ENCODE measurements at places on chromosomes 1 and 21.

GRCh38 chr21:44702111-44702972 lies 5.4 kb downstream of the KRTAP10-12 start:
- no peak for DNase-seq

DNA sequence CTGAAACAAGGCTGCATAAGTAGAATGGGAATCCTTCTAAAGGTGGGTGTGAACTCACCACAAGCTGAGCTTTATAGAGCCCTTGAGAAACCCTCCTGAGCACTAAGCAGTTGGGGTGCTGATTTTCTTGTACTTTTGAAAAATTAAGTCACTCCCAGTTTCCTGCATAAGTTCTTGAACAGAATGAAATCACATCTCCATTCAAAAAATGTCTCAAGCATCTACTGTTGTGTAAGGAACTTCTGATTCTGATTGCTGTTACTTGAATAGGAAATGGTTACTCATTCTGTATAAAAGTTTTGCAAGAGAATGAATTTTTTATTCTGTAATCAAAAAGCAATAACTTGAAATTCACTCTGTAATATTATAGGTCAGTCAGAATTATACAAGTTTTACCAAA lies 50.8 kb upstream of the WNT2B start:
- no peak for DNase-seq

DNA sequence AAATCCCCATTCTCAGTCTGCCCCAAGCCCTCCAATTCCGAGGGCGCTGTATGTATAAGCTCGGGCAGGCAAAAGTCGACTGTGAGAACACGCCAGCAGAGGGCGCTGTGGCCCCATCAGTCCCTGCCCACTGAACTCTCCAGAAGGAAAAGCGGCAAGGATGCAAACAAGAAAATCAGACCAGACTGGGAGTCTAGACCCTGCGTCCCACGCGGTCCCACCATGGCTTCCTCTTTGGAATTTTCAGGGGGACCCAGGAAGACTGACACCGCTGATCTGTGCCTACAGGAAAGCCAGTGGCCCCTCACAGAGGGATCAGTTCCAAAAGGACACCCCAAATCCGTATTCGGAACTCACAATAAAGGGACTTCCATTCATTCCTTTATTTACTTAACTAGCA lies 19.5 kb downstream of the TEX35 start:
- no peak for DNase-seq

- no peak for DNase-seq
These were observed 30.4 kb downstream of the RIMS3 start for GRCh38 chr1:40634901-40635655.

DNA sequence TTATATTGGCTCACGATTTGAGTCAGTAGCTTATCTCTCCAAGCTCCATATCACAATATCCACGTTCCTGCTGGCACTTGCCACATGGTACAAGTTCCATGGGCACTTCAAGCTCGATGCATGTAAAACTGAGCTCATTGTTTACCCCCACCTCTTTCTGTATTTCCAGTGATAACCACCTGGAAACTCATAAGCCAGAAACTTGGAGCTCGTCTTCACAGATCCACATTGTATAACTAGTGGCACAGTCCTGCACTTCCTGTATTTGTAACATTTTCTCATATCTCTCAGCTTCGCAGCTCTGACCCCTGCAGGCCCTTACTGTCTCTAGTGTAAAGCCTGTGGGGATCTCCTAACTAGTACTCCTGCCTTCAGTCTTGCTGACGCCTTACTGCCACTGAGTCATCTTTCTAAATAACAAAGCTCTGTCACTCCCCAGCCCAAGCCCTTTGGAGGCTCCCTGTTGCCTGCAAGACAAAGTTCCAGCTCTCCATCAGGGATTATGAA lies 6.5 kb upstream of the C2CD4D start:
- no peak for DNase-seq

DNA sequence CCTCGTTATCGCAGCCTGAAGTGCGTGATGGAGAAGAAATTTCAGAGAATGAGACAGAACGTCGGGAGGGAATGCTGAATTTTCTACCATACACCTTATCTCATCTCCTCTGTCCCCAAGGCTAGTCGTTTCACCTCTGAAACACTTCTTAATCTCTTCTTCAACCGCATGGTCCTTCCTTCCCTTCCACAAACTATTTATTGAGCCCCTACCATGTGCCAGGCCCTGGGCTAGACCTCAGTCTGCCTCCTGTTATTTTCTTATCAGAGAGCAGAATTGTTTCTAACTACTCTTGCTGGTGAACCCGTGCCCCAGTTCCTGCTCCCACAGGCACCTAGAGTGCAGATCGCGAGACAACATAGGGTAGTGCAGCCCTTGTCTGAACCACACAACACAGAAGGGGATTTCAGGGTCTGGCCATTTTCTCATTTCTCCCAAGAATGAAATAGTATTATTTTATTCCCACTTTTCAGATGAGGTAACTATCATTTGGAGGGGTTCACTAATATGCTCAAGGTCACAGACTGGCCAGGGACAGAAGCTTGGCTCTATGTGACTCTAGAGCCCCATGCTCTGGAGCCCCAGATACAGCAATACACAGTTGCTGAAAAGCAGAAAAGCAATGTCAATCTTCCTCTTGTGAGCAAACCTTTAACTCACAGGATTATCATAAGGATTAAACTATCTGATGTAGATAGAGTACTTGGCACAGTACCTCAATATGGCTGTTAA lies 598 bp upstream of the ADIPOR1 start:
- DNase-seq = no peak

DNA sequence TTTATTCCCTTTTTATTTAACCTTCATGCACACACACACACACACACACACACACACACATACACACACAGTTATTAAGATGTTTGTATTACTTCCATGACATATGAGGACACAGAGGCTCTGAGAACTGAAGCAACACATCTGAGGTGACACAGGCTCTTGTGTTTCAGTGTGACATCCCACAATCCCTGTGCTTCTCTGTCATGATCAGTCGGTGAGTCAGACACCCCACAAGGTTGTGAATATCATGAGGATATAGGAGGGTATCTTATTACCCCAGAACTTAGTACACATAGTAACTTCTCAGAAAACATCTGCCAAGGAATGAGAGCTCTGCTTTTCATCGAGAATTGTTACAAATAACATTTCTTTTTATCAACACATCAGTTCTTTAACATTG lies 459.3 kb downstream of the PLPP3 start:
- no peak for DNase-seq

DNA sequence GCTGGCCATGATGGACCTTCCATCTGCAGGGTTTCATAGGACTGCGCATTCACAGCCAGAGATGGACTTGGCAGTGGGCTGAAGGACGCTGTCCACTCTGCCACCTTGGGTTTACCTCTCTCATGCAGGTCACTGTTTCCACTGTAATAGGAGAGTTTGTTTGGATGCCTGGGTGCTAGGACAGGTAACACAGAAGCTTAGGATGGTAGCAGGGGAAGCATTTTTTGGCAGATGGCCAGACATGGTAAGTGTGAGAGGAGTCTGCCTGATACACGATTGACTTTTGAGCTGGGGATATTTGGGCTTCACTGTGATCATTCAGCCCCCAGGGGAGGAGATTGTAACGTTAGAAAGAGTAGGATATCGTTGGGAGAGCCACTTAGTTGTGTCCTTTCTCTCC lies 11.8 kb downstream of the PSEN2 start:
- no peak for DNase-seq
